Activated naive CD4-positive, alpha-beta T cell treated with anti-CD3 and anti-CD28 coated beads, Interleukin-2, amount 50 U/mL, for 16 hours (primary cell): ENCODE measurements at places on chromosomes 11 and 22.

GRCh38 chr11:97364047-97364446 is 974.2 kb downstream of the JRKL start:
- no peak for DNase-seq

DNA sequence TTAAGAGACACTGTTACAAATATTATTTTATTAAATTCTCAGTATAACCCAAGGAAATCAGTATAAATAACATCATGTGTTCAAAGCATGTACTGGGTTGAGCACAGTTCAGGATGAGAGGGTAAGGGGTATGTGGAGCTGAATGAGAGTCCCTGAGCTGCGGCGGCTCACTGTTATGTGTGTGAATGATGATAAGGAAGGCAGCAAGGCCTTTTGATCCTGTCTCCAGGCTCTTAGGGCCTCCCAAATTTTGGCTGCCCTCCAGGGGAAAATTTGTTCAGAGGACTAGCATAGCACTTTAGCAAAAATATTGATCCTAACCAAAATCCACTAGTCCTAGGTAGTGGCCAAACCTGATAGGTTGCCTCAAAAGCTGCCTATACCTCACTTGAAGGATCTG is 86.1 kb upstream of the SPON1 start:
- no peak for DNase-seq

- DNase-seq = no peak
Measured at GRCh38 chr11:119427279-119427678, 4.3 kb upstream of the THY1 start.

DNA sequence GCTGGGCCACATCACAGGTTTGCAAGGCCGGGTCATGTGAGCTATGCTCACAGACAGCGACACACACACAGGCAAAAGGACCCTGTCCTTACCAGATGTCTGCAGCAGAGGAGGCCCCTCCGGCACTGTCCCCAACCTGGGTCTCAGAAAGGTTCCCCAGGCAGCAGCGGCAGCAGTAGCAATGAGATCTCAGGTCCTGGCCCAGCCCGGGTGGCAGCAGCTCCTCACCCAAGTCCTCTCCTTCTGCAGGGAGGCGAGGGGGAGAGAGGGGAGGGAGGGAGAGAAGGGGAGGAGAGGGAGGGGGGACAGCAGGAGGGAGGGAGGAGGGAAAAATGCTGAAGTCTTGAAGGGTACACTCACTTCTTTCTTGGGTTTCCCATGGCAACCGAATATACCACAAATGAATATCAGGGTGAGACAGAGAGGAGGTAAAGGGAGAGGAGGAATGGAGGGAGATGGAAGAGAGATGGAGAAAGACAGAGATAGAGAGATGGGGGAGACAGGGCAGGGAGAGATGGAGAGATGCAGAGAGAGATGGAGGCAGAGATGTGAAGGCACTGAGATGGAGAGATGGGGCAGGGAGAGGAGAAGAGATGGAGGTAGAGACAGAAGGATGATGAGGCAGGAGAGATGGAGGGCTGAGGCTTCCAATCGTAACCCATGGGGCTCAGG is 9.5 kb downstream of the ELFN2 start:
- no peak for DNase-seq

DNA sequence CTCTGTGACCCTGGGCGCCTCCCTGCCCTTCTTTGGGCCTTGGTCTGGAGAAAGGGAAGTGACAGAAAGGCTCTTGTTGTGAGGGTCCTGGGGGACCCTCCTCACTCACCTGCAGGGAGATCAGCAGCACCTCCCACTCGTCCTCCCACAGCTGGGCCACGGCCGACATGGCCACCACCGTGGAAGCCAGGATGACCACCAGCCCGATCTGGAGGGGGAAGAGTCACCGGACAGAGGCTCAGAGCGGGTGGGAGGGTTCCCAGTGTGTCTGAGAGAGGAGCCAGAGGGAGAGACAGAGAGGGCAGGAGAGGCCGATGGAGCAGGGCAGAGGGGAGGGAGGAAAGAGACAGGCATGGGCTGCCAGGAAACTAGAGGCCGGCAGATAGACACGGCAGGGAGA is 16.8 kb upstream of the KLHL35 start:
- DNase-seq = no peak
